WTC11 (cell line): ENCODE measurements at places on chromosomes 3 and 15. TPM values are rescaled to one million over a fixed set of nuclear protein-coding genes. Genes with fewer than 3 reads are reported as not detected.

- DNase-seq, result no peak
- no peak overlapping the region for H3K4me3 ChIP-seq
- peaks cover 12% of the 10 kb centered on the region for H3K4me1 ChIP-seq
- H3K36me3 ChIP-seq, result peaks cover 7% of the 10 kb centered on the region
Measured at GRCh38 chr15:31390029-31390428, 63.4 kb downstream of the KLF13 start.

GRCh38 chr15:89794627-89795241 lies 18.6 kb downstream of the MESP2 start:
- no peak overlapping the region for H3K27ac ChIP-seq
- DNase-seq, result no peak
- no peaks in the 10 kb centered on the region for H3K27me3 ChIP-seq
- no peaks in the 10 kb centered on the region for H3K36me3 ChIP-seq

GRCh38 chr3:48232232-48232631 lies 8.7 kb upstream of the ZNF589 start:
- no peak overlapping the region for H3K27ac ChIP-seq
- peaks cover 7% of the 10 kb centered on the region for H3K27me3 ChIP-seq
- peaks cover 15% of the 10 kb centered on the region for H3K4me1 ChIP-seq
- peaks cover 14% of the 10 kb centered on the region for H3K36me3 ChIP-seq
- no peak for DNase-seq

DNA sequence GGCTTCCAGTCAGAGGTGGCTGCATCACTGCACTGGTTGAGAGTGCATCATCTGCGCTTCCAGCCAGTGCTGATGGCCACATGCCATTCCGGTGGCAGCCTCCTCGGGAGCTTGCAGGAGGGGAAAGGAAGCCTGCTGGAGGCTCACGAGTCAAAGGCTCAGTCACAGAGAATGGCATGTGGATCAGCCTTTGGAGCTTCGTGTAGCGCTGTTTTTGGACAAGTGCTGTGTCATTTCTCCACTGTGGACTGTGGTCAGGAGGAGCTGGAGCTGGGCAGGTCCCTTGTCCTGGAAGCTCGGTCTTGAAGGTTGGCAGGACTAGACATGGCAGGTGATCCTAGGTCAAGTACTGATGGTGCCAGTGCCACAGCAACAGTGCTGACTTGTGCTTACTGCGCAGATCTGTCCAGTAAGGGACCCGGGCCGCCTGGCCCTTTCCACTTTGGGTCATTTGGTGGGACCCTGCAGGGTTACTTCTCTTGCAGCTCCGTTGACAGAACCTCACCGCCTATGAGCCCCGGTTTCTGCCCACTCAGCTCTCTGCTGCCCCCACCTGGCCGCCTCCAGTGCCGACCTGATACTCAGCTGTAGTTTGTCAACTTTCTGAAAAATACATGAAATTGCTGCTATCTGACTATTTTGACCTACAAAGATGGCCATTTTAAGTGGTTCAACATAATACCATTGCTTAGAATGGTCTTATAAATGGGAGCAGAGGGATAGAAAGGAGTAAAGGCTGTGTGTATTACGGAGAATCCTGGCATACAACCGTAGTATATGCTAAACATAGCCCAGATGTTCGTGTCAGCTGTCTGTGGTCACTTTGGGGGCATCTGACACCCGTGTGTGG lies 27.6 kb upstream of the TRPM1 start:
- peak; percentile 88 for DNase-seq
- peaks cover 13% of the 10 kb centered on the region for H3K36me3 ChIP-seq
- no peaks in the 10 kb centered on the region for H3K27me3 ChIP-seq
- peaks cover 4% of the 10 kb centered on the region; the same call in 1 of the 2 replicates for H3K4me1 ChIP-seq
- H3K27ac ChIP-seq, result no peak overlapping the region

GRCh38 chr15:66186049-66186825 lies 67.3 kb downstream of the MEGF11 start:
- no peak for DNase-seq
- H3K4me3 ChIP-seq, result no peak overlapping the region
- no peak overlapping the region for H3K27ac ChIP-seq
- no peaks in the 10 kb centered on the region for H3K36me3 ChIP-seq
- H3K27me3 ChIP-seq, result peaks cover 4% of the 10 kb centered on the region

DNA sequence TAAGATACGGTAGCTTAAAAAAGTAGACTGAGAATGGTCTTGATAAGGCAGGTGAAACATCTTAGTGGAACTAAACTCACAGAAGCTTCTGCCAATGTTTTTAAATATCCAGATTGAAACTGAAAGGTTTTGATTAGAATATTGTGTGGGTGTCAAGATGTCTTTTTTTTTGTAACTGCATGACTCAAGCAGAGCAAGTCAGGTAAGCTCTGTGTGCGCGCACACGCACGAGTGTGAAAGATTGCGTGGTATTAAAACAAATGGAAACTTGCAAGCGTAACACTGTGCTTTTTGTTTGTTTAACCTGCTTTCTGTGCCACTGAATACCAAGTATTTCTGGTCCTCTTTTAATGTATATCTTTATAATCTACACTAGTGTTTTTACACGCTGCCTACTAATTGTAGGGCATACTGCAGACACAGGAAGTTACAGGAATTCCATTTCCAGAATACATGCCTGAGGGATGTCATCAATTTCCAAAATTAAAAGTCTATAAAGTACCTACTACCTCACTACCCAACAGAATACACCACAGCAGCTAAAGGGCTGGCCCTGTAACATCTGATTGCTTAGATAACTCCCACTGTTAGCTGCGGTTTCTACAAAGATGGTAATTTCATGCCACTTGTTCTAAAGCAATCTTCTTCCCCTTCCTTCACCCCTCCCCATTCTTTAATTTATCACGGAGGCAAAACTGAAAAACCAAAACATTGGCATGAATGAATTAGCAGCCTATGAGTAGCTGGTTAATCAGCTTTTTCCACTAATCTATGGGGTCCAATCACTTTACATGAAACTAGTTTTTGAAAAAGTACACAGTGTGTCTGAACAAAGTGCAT lies 472.8 kb downstream of the SHQ1 start:
- no peak overlapping the region; the same call in 1 of the 2 replicates for H3K4me3 ChIP-seq
- H3K27ac ChIP-seq, result peak overlapping the region; percentile 71
- DNase-seq, result no peak
- H3K27me3 ChIP-seq, result no peaks in the 10 kb centered on the region

DNA sequence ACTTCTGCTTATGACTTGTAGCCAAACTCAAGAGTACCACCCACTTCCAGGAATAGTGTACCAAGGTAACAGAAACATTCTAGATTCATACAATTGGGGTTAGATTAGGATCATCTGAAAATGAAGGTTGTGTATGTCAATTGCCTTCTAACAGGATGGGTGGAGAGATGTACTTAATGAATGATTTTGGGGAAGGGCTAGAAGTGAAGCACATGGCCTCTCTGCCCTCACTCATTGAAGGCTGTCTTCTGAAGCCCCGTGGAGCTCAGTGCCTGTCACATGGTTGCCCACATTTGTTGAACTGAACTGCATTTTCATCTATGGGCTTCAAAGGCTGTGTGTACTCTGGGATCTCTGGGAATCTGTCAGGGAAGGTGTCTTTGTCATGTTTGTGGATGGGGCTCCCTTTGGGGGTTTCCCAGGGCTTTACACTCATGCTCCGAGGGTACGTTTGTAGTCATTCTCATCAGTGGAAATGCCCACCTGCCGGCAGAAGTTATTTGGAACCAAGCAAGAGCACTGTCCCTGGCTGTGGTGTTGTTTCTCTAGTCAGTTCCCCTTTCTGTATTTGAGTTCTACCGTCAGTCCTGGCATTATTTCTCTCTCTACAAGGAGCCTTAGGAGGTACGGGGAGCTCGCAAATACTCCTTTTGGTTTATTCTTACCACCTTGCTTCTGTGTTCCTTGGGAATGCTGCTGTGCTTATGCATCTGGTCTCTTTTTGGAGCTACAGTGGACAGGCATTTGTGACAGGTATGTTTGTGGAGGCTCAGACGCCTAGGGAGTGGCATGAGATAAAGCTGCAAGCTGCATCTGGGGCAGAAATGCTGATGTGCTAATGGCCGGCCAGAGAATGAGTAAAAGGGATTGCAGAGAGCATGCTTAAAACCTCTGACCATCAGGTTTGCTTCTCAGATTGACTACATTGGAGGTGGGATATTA lies 22.4 kb downstream of the CD86 start:
- no peaks in the 10 kb centered on the region for H3K36me3 ChIP-seq
- no peak overlapping the region for H3K27ac ChIP-seq
- no peaks in the 10 kb centered on the region for H3K27me3 ChIP-seq
- H3K4me3 ChIP-seq, result no peak overlapping the region
- no peaks in the 10 kb centered on the region for H3K4me1 ChIP-seq
- DNase-seq, result no peak

- DNase-seq, result no peak
- H3K4me1 ChIP-seq, result no peaks in the 10 kb centered on the region
- no peak overlapping the region for H3K4me3 ChIP-seq
- H3K27me3 ChIP-seq, result no peaks in the 10 kb centered on the region
- H3K36me3 ChIP-seq, result no peaks in the 10 kb centered on the region
Measured at GRCh38 chr3:144294659-144295538, 323.3 kb downstream of the DIPK2A start.

- H3K27me3 ChIP-seq, result peaks cover 3% of the 10 kb centered on the region; the same call in 1 of the 2 replicates
- DNase-seq, result no peak
- H3K4me3 ChIP-seq, result no peak overlapping the region
- no peak overlapping the region for H3K27ac ChIP-seq
- H3K4me1 ChIP-seq, result no peaks in the 10 kb centered on the region
Measured at GRCh38 chr15:90382320-90382719, 5.7 kb upstream of the IQGAP1 start.

DNA sequence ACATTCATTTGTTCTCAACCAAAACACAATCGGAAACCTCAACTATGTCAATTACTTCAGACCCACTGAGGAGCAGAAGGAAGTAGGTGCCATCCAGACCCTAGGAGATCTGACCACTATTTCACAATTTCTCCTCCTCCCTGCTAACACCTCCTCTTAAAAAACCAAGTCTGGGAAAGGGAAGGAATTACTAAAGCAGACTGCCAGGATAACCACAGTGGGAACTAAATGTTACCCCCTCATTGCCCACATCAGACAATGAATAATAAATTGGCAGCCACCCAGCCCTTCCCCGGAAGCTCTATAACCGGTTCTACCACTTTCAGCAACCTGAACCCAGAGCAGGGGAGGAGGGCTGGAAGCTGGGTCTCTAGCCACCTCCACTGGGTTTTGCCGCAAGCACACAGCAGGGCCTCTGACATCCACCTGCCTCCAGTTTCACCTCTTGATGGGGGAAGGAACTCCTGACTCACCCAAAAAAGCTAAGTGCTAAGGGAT lies 17.6 kb downstream of the C15orf62 start:
- H3K4me3 ChIP-seq, result peak overlapping the region; percentile 53
- peaks cover 6% of the 10 kb centered on the region; the same call in 1 of the 2 replicates for H3K36me3 ChIP-seq
- no peaks in the 10 kb centered on the region for H3K27me3 ChIP-seq
- H3K4me1 ChIP-seq, result peaks cover 57% of the 10 kb centered on the region
- peak overlapping the region; percentile 95 for H3K27ac ChIP-seq
- peak; percentile 80 for DNase-seq

- no peak overlapping the region for H3K4me3 ChIP-seq
- H3K36me3 ChIP-seq, result no peaks in the 10 kb centered on the region
- no peaks in the 10 kb centered on the region; the same call in 1 of the 2 replicates for H3K27me3 ChIP-seq
- no peak overlapping the region for H3K27ac ChIP-seq
- DNase-seq, result no peak
Measured at GRCh38 chr3:57434041-57434440, 110.1 kb downstream of the DNAH12 start.

DNA sequence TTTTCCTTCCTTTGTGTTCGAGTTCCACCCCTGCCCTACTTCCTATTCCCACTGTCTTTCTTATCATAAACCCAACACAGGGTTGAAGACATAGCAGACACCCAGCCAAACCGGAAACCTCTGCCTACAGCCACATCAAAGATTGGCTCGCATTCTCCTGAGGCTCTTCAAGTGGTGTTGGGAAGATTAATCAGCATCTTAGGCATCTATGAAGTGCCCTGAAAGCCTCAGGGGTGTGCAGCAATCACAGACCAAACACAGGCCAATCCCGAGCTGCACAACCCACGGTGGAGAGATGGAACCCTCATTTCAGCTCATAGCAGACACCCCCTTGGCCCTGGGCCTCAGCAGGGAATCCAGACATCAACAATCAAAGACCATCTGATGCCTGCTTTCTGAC lies 255.9 kb downstream of the XXYLT1 start:
- H3K27ac ChIP-seq, result no peak overlapping the region
- H3K4me3 ChIP-seq, result no peak overlapping the region
- H3K4me1 ChIP-seq, result peaks cover 11% of the 10 kb centered on the region

DNA sequence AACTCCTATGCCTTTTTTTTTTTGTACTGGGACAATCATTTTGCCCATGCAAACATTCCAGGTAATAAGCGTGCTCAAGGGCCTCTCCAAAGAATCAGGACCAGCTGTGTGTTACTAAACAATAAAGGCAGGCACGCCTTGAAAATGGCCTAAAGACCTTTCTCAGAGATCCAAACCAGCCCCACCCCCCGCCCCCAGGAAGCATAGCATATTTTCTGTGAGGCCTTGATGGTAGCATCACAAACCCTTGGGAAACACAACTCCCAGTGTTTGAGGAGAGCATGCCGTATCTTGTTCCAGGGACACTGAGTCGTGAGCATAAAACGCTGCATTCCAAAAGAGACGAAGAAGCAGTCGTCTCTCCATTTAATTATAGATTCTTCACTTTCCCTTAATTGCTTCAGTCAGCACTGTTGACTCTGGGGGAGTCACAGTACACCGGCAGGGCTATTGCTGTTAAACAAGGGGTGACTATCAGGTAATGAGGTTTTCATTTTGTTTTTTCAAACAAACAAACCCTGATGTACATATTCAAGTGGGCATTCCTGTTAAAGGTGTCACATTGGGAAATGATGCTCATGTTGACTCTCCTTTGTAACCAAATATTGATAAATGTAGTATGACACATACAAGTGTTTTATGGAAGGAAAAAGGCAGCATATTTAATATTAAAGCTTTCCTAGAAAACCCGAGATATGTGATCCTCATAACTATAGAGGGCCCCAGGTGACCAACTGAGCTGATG lies 4.4 kb upstream of the TPM1 start:
- H3K36me3 ChIP-seq, result peaks cover 2% of the 10 kb centered on the region; the same call in 1 of the 2 replicates
- DNase-seq, result no peak
- H3K4me1 ChIP-seq, result peaks cover 37% of the 10 kb centered on the region
- no peak overlapping the region for H3K4me3 ChIP-seq
- H3K27ac ChIP-seq, result no peak overlapping the region

Gene SENP7
- 9.6 to 10.5 TPM (median 10.2 TPM) in 3 replicates for total RNA-seq

Gene SLC9A9
- 1.2 TPM in 3 replicates for total RNA-seq

Gene LDHAL6B
- not detected in 3 replicates for total RNA-seq

Gene TEX55
- not detected in 3 replicates for total RNA-seq

Gene DUOXA2
- total RNA-seq, result 0.11 TPM in 1 of 3 replicates, not detected in the others

Gene GRK7
- total RNA-seq, result not detected in 3 replicates

Gene PPM1M
- 5.1 to 7.0 TPM (median 6.0 TPM) in 3 replicates for total RNA-seq

Gene RAD51
- 29.7 to 36.4 TPM (median 31.0 TPM) in 3 replicates for total RNA-seq

Gene THPO
- 0.55 to 1.4 TPM (median 1.0 TPM) in 3 replicates for total RNA-seq

Gene CHRM5
- total RNA-seq, result not detected in 3 replicates

Gene SLC22A13
- 0.16 to 0.42 TPM (median 0.30 TPM) in 3 replicates for total RNA-seq

Gene AP3B2
- total RNA-seq, result 15.2 to 17.7 TPM (median 17.5 TPM) in 3 replicates

Gene VILL
- total RNA-seq, result 4.7 to 5.9 TPM (median 4.7 TPM) in 3 replicates

Gene B3GALNT1
- total RNA-seq, result 4.2 to 6.0 TPM (median 5.0 TPM) in 3 replicates

Gene HCN4
- 8.6 to 10.5 TPM (median 9.0 TPM) in 3 replicates for total RNA-seq

Gene GMNC
- total RNA-seq, result 0.07 to 0.39 TPM (median 0.25 TPM) in 3 replicates

Gene GTF2A2
- 120 to 130 TPM (median 129 TPM) in 3 replicates for total RNA-seq

Gene FANCD2OS
- not detected in 3 replicates for total RNA-seq
